ENCODE measurements at places on chromosomes 6 and 20.
A peak's percentile ranks its signal among the peaks of the same experiment; 100 is the strongest.

DNA sequence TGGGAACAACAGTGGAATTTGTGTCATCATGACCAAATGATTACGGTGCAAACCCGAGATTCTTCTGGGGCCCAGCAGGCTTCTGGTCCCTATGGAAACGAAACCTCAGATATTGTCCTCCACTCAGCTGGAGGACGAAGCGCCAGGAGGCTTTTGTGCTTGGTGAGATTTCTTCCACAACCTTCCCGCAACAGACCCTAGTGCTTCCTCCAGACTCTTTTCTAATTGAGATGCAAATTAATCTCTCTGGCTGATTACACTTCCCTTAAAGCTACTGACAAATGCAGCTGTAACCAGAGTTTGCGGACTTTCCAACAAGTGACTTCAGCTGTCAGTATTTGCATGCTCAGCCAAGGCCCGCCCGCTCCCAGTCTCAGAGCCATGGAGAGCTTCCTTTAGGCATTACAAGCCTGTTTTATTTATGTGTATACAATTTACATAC lies 96.0 kb downstream of the INSM1 start:
- no peak for DNase-seq

- peak; percentile 78 for DNase-seq
Observed at GRCh38 chr6:150334790-150335783, 33.7 kb upstream of the IYD start.

DNA sequence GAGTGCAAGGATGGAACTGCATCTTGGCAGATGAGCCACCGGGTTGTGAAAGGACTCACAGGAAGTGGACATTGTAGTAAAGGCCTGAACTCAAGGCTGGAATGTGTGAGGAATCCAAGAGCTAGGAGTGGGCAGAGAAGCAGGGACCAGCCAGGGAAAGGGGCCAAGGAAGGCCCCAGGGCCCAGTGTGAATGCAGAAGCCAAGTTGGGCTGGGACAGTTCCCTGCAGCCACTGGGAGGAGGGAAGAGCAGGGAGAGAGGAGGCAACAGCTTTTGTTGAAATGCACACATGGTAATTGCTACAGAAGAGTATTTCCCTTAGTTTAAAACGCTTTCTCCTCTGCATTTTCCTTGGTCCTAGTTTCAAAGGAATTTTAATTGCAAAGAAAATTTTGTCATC lies 34.6 kb downstream of the CDH22 start:
- DNase-seq: no peak

- no peak for DNase-seq
Observed at GRCh38 chr6:50457351-50457750, 256.0 kb upstream of the TFAP2D start.

GRCh38 chr20:55437798-55438415 lies 567.4 kb downstream of the CBLN4 start:
- DNase-seq: no peak

DNA sequence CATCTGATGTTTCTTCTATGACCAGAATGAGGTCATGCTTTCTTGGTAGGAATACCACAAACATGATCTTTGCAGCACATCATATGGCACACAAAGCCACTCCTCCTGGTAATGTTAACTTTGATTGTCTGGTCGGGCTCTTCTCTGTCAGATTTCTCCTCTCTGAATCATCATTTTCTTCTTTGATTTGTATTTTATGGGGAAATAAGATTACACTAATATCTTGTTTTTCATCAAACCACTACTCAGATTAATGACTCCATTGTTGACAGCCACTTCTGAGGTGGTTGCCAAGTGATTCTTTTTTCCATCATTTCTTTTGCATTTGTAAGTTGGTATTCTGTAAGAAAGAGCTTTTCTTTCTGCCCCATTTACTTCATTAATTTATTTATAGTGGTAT lies 29.5 kb downstream of the TRMT11 start:
- DNase-seq: peak; percentile 29

GRCh38 chr6:158760618-158761250 lies 58.4 kb downstream of the EZR start:
- DNase-seq: no peak

GRCh38 chr20:41029150-41029901 lies 704 bp downstream of the TOP1 start:
- no peak for DNase-seq

GRCh38 chr6:138349891-138350290 lies 27.8 kb upstream of the SMIM28 start:
- DNase-seq: peak; percentile 79

- peak; percentile 71 for DNase-seq
Observed at GRCh38 chr6:44800171-44800783, 412.8 kb downstream of the CDC5L start.

DNA sequence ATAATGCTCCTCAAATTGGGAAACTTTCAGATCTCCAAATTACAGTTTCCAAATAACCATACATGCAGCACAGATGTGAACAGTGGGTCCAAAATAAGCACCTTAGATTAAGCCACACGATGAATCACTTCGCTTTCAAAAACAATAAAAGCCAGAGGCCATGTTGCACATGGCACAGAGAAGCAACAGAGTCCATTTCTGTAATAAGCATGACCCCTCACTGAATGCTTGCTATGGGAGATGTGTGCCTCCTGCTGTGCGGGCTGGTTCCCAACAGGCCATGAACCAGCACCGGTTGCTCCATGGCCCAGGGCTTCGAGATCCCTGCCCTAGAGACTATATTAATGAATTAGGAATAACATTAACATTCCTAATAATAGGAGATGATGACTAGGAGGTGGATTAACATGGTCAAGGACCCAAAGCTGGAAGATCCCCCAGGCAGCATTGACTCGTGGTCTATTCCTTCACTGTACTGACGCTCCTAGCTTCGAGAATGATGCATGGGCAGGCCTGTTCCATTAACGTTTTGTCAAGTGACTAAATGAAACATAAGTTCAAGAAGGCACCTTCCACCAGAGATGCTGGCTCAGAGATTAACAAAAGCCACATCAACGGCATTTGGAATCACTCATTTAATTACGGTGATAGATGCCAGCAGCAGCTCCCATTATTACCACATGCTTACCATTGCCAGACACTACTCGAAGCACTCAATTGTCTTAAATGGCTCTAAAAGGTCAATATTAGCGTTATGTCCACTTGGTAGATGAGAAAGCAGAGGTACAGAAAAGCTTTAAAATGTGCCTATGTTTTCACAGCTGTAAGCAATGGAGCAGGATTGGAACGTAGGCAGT lies 470.6 kb upstream of the AGPAT4 start:
- no peak for DNase-seq

DNA sequence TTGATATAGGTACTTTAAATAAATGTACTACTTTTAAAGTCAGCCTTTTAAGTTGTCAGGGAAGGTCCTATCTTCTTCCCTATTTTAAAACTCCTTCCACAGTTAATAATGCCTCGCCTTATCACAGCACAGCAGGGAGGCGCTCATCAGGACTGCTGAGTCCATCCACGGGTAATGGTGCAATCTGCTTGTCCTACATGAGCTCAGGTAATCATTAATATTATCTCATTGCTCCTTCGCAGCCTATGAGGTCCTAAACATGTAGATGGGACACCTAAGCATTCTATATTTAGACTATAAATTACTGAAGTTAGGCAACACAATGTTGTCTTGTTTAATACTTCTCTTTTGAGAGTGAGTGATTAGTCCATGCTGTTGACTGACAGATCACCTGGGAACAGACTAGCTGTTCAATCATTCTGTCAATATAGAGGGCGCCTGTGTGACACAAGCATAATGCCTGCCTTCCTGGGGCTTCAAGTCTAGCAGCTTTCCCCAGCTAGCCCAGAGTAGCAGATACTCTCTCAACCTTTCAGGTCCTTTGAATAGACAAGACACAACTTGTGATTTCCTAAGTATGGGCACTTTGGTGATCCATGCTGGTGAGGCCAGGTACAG lies 91.0 kb downstream of the FYN start:
- no peak for DNase-seq

- DNase-seq: no peak
Observed at GRCh38 chr20:5741089-5741488, 9.1 kb upstream of the SHLD1 start.

- DNase-seq: no peak
Observed at GRCh38 chr20:23631981-23632710, 5.6 kb downstream of the CST3 start.

GRCh38 chr20:61941721-61942405 lies 123.8 kb downstream of the TAF4 start:
- no peak for DNase-seq

GRCh38 chr20:18188434-18188833 lies 50.8 kb downstream of the KAT14 start:
- DNase-seq: peak; percentile 84

DNA sequence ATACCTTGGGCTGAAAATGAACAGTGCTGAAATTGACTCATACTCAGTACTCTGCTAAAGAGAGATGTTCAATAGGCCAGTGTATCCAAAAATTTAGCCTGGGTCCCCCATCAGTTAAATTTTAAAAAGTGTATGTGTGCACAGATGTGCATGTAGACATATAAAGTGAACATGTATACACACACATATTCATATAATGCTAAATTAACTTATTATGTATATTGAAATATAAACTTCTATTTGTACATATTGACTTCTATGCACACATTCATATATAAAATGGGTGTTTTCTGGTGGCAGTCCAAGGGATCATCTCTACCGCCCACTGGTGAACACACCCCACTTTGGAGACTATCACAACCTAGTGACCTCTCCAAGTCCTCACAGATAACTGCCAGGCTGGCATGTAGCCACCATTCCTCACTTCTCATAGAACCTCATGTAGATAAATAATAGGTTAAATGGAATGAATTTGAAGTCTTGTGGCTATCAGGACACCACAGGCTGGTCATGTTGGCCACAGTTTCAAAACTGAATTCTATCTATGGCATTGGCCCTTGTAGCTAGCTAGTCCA lies 8.8 kb downstream of the SLC22A16 start:
- no peak for DNase-seq

- no peak for DNase-seq
Observed at GRCh38 chr6:45038226-45038625, 289.9 kb upstream of the RUNX2 start.

GRCh38 chr6:125839471-125839870 lies 48.7 kb downstream of the NCOA7 start:
- DNase-seq: no peak

DNA sequence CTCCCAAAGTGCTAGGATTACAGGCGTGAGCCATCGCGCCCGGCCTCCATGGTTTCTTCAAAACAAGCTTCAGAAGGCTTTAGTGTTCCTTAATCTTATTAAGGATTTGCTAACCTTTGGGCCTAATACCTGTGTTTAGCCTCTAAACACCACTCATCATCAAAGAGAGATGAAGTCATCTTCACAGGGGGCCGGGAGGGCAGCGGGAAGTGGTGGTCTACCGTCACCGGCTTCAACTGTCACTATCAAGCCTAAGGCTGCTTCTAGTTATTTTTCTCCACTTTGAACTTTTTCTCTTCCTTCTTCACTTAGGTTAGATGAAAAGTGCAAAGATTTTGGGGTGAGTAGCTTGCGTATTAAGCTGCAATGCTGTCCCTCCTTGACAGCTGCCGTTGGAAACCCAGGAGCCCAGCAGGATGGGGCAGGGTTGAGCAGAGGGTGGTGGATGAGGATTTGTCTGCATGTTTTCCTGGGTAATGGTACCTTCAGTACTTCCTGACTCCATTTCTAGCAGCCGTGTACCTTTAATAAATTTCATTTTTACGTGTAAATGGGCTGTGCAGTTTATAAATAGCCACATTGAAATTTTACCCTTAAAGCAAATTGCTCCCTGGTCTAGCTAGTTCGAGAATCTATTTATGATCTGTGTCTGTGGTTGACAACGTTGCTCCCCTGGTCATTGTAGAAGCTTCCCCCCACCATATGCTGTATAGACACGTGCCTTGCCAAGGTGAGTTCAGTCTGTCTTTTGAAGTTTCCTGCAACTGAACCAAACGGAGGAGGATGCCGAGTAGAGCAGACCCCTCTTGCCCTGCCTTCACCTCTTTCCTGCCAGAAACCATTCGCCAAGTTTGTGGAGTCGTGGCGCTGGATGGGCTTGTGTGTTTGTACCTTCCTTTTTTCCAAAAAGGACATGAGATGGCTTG lies 64.8 kb downstream of the SYNJ2 start:
- DNase-seq: no peak
